H7 (cell line): ENCODE measurements at places on chromosomes 1 and 21.

DNA sequence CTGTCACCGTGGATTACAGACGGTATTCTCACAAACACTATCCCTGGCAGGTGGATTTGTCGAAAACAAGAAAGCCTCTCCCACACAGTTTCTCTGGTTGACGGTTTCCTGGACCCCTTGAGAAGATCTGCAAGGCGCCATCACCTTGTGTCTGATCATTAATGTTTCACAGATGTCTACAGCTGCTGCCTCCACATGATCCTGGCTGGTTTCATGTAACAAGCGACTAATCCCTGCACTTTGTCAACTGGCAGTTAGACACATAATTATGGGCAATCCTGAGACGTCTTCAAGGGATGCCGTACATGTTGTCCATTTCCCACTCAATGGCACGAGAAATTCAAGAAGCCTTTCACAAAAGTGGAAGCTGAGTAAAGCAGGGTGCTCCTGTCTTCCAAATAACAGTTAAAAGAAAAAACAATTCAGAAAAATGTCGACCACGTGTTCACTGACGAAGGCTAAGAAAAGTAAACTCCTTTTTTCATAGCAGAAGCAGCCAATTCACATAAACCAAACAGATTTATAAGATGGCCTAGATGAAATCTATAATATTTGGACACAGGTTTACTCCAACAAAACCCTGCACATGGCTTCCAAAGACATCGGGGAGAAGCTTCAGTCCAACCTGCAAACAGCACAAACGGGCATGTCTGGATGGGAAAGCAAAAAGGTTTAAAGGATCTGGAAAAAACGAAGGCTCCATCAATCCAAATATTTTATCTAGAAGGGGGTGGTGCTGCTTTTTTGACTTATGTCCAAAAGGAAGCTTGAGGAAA is 52.2 kb downstream of the CAPZB start:
- DNase-seq = no peak

DNA sequence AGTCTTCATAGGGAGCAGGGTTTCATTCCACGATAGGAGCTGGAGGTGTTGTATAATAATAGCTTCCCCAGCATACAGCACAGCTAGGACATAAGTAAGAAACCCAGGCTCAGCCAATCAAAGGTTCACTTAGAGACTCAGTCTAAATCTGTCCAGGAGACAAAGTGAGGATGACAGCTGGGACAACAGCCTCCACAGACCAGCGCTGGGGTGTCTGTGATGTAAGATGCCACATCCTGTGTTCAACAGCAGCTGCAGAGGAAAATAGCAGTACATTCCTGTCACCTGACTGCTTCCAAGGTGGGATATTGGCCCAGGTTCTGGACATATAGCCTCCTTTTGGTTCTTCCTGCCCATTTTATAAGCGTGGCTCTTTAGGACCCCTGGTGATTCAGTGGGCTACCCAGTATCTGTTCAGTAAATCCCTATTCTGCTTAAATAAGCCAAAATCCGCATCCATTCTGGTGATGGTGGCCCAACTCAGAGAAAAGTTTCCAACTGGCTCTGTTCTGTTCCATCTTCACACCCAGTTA is 176.8 kb upstream of the SYT6 start:
- no peak for DNase-seq

DNA sequence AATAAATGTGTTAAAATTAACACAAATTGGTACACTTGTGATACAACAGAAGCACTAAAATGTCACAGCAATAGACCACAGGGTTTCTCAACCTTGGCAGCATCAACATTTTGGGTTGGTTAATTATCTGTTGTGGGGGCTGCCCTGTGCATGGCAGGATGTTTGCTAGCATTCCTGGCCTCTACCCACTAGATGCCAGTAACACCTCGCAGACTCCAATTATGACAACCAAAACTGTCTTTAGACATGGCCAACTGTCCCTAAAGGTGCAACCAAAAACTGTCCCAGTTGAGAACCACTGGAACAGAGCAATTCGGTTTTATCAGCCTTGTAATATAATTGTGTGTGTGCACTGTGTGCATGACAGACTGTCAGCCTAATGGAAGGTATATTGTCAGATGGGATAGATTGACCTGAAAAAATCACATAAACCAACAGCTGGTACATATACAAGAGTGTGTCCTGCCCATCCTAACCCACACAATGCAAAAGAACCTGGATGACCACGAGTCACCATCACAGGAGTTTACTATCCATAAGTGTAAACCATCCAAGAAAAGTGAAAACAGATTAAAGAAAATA is 13.5 kb upstream of the ERG start:
- DNase-seq = no peak

DNA sequence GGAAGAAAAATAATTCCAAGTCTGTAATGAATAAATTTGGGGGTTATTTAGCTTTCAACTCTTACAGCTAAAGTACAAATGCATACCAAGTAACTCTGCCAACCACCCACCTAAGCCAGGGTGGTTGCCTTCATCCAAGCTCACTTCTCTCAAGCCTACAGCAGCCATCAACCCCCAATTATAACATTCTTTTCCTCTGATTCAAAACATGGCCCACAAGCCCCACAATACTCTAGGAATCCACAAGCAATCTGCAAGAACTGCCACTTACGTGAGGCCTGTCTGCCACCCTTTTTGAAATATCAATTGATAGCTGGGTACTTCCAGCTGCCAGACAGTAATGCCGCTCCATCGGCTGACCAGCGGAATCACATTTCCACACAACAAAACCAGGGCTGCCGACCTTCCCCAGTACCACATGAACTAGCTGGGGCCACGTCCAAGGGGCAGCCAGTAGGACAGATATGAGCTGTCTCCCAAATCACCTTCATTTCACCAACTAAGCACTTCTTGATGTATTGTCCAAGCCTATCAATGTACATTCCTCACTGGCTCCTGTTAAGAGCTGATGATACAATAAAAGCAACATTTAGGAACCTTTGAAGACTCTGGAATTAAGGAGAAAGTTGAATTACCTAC is 3.2 kb downstream of the LBR start:
- no peak for DNase-seq

DNA sequence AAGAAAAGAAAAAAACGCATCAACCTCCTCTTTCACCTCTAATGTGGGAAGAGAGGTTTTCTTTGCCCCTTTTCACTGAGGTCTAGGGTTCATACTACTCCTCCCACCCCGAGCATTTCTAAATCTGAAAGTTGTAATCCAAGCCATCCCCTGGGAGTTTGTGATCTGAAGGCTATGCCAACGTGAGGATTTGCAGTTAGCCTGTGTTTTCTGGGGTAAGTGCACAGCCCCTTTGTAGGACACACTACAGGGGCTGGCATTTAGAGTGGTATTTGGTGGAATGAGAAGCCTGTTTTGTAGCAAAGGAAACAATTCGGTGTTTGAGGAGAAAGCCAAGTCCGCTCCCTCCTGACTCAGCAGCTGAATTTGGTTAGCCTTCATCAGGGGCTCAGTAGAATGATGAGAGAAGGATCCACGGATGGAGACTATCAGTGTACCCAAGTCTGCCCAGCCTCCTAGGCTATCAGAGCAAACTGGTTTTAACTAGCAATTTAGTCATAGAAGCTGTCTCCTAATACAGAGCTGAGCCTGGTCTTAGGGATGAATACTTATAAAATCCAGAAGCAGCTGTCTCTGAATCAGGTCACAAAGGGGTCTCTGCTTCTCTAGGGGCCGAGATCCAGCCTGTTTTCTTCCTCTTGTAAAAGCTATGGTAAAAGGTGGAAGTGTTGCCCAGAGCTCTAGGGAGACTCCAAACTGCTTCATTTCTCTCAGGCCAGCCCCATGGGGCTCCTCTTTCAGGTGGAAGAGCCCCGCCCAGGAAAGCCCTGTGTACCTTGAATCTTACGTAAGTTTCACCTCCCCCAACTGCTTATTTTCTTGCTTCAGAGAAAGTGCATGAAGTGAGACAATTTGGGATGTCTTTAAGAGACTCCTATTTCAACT is 2.1 kb downstream of the PCP4L1 start:
- no peak for DNase-seq

GRCh38 chr1:202439308-202439707 is 90.8 kb downstream of the PPP1R12B start:
- no peak for DNase-seq

GRCh38 chr1:183711741-183712361 is 58.7 kb upstream of the APOBEC4 start:
- no peak for DNase-seq

- DNase-seq = peak; percentile 46
These were observed 92.6 kb downstream of the NID1 start for GRCh38 chr1:235972311-235972689.

DNA sequence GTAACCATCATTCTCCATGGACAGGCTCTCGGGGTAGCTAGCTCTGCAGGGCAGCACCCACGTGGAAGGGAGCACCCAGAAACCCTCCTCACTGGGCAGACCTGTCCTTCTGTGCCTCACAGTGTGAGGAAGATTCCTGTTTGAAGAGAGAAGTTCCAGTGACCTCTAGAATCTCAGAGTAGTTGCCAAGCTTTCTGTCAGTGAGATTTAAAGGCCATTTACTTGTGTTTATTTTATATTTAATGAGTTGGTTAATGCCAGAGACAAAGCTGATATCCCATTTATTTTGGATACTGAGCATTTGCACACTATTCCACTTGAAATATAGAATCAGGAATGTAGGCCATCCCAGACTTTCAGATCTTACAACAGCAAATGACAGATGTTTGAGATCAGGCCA is 28.7 kb downstream of the MTARC1 start:
- DNase-seq = no peak

DNA sequence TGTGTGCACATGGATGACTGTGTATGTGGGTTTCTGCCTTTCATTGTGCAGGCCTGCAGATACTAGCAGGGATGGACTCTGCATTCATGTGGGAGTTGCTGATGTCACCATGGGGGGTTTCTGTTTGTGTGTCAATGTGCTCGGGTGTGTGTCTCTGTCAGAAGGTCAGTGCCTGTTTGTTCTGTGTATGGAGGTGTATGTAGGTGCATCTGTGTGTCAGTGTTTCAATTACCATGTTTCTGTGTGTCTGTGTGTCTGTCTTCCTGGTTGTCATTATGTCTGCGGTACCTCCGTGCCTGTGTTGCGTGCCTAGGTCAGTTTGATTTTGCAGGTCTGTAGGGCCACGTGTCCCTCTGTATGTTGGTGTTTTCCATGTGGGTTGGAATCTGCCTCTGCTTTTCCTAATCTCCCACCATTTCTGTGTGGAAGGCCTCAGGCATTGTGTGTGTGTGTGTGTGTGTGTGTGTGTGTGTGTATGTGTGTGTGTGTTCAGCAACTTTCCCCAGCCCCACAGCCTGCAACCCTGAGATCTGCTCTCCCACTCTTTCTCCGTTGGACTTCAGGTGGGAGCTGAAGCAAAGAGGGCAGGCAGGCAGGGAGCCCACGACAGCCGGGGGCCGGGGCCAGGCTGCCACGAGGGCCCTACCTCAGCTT is 36.7 kb upstream of the WASF2 start:
- DNase-seq = no peak

GRCh38 chr1:211939876-211940468 is 95.4 kb downstream of the INTS7 start:
- no peak for DNase-seq

DNA sequence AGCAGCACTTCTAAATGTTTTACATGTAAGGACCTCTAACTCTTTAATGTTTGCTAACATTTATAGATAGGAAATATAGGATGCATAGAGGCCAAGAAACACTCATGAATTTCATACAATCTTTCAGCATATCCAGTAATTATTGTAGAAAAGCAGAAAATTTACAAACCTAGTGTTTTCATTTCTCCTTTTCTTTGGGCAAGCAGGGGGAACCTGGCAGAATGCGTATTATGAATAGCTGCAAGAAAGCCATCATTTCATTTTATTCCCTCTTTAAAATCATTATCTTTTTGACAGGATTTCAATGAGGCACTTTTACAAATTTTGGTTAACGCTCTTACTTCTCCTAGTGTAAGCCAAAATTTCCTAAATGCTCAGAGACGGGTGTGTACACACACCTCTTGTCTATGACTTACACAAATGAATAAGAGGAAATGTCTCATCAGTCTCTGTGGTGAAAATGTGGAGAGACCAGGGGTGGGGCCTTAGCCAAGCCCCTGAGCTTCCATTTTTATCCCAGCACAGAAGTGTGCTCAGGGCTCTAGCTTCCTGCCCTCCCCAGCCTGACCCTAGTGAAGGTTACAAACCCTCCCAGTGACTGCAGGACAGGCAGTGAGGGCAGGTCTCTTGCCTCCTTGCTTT is 91.6 kb downstream of the LRRC8C start:
- no peak for DNase-seq

- DNase-seq = no peak
These were observed 97.3 kb downstream of the GLIS1 start for GRCh38 chr1:53641481-53642214.

DNA sequence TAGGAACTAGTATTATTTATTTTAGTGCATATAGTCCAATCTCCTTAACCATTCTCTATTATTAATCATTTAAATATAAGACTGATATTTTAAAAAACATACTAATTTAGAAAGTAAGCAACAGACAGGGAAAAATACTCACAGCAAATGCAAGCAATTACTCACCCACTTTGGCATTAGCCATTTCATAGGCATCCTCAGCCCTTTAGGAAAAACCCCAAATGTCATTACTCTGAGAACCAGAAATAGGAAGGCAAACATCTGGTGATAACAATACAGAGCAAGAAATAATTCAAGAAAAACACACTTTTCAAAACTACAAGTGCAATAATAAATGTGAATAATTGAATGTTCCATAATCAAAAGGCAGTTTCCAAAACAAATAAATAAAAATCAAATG is 545.1 kb downstream of the PLPP3 start:
- no peak for DNase-seq

DNA sequence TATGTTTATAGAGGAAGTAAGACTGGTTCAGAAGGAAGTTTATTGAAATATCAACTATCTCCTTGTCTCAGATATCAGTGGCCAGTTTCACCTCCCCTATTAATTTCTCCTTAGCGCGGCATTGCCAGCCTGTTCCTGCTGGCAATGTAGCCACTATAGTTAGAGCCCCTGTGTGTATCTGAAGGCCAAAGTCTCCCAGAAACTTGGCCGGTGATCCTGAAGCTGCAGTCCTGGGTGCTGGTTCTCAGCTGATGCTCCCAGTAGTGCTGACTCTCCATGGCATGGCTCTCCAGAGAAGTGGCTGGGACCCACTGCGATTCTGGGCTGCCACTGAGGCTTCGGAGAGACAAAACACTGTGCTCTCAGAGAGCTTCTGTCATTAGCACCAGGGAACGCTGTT is 59.9 kb downstream of the TNN start:
- no peak for DNase-seq

- DNase-seq = no peak
These were observed 5.1 kb upstream of the LIN9 start for GRCh38 chr1:226314055-226314454.

GRCh38 chr21:27407271-27407670 is 440.4 kb upstream of the ADAMTS5 start:
- no peak for DNase-seq

DNA sequence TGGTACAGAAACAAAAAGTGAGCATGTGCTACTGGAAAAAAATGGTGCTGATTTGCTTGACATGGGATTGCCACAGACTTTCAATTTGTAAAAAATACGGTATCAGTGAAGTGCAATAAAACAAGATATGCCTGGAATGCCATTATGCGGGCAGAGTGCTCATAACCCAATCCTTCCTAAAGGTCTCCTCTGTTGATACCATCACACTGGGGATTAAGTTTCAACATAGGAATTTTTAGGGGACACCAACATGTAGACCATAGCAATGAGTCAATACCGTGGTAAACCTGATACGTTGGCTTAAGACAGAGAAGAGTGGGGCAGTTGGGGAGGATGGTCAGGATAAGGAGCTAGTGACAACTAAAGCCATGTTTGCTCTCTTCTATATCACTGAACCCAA is 20.5 kb downstream of the MX1 start:
- DNase-seq = no peak
